RWPE2 (cell line): ENCODE measurements at places on chromosomes 7 and 10.

DNA sequence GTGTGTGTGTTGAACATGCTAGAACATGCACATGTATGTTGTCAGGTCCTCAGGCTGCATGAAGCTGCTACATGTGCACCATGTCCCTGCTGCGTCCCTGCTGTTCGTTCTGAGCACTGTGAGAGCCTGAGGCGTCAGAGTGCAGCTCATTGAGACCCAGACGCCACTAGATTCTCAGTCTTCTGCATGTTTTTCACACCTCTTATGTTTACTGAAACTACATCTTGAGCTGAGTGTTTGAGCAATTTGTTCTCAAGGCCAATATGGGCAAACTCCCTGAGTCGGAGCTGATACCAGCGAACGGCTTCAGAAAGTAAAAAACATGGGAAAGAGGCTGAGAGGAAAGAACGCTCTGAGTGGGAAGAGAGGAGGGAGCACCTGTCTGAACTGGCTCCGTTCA, 350.4 kb downstream of the PAXIP1 start:
- no peak for DNase-seq

DNA sequence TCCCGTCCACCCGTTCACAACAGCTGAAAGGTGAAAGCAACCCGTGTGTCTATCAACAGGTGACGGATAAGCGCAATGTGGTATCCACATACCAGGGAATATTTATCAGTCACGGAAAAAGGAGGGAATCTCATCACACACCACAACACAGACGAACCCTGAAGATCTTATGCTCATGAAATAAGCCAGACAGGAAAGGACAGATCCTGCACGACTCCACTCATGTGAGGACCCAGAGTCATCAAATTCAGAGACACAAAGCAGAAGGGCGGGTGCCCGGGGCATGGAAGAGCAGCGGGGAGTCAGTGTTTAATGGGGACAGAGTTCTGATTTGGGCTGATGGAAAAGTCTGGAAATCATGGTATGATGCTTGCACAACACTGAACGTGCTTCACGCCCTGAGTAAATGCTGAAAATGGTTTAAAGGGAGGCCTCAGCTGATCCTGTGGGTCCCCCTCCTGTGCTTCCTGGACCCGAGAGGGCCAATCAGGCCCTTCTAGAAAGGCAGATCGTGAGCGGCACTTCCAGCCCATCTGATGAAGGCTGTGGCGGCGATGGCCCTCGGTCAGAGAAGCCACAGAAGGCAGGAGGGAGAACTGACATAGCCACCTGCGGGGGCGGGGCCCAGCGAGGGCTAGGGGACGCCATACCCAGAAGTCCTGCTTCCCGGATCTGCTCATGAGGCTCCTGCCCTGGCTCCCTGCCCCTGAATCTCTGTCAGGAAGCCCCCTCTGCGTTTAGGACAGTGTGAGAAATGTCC, 19.1 kb downstream of the WDR86 start:
- peak; percentile 41 for DNase-seq

GRCh38 chr10:71277914-71278665, 41.0 kb upstream of the SLC29A3 start:
- DNase-seq, result no peak

DNA sequence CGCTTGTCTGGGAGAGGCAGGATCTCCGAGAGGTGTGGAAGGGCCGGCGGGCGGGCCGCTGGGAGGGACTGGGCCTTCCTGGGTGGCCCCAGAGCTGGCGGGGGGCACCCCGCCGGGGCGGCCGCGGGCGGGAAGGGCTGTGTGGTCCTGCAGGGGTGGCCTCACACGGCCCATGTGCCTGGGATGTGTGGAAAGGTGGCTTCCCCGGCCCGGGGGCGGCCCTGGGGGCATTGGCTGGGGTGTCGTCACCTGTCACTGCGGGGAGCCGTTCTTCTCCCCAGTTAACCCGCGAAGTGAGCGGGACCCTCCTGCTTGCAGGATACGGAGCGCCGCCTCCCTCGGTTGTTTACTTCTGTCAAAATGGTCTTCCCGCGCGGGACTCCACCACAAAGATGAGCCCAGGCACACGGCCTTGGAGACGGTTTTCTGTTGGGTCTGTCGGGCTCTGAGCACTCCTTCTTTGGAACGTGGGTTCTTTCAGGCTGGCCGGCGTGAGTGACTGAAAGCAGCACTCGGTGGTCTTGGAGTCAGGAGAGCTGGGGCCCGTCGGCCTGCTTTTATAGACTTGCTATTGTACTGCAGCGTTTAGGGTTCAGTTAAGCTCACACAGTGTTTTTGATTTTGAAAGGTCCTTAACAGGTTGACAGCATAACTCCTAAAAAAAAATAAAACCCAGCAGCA, 700 bp downstream of the SMC3 start:
- DNase-seq, result no peak

DNA sequence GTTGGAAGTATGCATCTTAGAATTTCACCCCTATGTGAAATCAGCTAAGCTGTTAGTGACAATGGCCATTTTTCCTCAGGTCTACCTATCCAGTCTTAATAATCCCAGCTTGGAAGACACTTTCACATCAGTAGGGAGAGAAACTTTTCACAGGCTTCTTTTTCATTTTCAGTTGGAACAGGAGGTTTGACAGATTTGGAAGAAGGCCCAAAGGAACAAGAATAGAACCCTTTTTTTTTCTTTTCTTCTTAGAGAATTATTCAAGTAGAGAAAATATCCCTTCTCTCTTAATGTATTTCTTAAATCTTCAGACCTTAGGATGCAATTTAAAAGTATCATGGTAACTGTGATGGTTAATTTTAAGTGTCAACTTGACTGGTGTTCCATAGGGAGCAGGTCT, 410.5 kb upstream of the C7orf33 start:
- no peak for DNase-seq

- no peak for DNase-seq
Observed at GRCh38 chr7:105599551-105599950, 18.3 kb upstream of the EFCAB10 start.

DNA sequence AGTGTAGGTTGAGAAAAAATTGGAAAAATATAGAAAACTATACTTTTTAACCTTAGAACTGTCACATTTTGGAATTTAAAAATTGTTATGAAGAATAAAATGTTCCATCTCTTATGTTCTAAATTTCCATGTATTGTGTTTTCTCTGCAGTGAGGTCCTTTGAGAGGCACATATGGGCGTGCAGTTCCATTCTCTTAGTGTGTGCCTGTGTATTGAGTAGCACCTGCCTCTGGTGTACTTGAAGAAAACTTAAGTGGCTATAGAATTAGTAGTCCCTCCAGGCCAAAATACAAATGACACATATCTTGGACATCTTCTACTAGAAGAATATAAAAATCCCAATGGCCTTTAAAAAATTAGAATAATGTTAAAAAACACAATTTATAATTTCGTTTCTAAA, 149.2 kb downstream of the BICC1 start:
- no peak for DNase-seq
